Esophagus mucosa (tissue), 1 donor: ENCODE measurements at places on chromosomes 1 and 21. TPM values are rescaled to one million over a fixed set of nuclear protein-coding genes. Genes with fewer than 3 reads are reported as not detected.

DNA sequence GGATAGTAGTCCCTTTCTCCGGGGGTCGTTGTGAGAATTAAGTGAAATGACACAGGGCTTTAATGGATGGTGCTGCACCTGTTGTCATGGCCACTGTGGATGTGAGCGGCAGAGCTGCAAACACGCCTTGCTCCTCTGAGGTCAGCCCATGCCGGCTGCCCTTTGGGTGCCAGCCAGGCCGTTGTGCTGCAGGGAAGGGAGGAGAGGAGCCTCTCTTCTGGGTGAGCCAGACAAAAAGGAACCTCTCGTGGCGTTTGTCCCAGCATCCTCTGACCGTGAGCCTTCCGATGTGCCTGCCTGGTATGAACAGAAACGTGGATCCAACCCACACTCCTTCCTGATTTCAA, 383.0 kb upstream of the VAMP3 start:
- peak; percentile 15 for ATAC-seq

DNA sequence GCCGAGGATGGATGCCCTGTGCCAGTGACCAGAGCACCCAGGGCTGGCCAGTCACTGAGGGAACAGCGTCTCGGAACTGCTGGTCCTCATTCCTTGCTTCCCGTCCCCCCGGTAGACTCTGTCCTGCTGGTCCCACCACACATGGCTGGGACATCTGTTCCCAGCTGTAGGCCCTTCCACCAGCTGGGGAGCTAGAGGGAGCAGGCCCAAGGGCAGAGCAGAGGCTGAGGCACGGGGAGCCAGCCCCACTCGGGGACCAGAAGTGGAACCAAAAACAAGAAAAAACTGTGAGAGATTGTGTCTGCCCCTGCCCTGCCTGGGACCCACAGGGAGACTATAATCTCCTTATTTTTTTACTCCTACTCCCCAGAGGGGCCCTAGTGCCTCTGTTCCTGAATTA, 23.8 kb downstream of the ATP8B2 start:
- no peak for ATAC-seq

DNA sequence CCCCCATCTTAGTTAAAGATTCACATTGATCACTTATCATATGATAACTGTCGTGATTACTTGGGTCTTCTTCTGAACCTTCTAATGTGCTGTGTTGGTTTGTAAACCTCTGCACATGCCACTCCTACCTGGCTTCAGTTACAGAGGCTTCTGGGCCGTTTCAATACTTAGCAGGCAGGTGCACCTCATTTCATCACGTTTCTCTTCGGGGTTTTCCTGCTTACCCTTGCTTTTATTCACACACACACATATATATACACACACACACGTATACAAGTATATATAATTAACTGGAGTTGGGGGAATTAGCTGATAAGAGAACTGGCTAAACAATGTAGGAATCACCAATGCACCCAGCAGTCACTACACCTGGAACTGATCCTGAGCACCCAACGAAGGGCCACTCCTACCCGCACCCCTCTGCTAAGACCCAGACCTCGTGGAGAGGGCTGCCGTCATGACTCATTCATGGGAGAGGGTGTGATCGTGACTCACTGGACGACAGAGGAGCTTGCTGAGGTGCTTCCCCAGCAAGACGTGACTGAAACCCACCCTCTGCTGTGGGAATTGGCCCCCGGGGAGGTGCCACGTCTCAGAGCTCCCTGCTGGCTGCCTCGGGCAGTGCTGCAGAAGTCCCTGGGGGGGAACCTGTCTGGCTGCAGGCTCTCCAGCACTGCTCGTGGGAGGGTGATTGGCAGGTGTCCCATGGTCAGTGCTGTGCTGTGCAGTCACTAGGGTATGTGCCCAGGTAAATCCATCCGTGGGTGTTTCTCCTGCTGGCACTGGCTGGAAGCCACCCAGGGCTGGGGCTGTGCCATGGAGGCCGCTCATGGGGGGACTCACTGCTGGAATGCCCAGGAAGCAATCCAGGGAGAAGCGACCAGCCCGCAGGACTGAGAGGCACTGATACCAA, 166.6 kb downstream of the DYRK1A start:
- ATAC-seq: peak; percentile 95

DNA sequence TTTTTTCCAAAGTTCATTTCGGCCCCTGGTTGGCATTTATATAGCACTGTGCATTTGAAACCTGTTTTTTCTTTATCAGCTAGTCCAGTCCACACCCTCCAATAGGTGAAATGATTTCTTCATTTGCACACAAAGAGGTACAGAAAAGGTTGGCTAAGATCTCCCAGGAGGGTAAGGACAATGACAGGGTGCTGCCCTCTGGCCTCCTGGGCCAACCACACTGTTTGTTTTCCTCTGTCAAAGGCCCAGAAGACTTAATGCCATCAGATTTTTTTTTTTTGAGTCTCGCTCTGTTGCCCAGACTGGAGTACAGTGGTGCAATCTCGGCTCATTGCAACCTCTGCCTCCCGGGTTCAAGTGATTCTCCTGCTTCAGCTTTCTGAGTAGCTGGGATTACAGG, 70.1 kb upstream of the EFHD2 start:
- no peak for ATAC-seq

GRCh38 chr1:5909576-5910275, 82.5 kb downstream of the NPHP4 start:
- ATAC-seq: no peak

DNA sequence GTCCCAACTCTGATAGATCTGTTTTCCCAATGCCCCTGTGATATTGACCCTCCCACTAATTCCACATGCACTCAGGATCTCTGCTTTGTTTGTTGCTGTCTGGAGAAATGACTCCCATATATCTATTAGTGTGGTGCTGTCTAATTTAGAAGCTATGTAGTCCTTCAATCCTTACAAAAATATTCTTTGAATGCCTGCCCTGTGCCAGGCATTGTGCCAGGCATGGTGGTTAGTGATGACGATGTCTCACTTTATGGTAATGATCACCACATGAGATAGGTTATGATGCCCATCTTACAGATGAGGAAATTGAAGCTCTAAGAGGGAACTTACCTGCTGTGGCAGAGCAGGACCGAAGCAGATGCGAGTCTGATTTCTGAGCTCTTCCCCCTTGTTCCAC, 12.9 kb downstream of the MYOG start:
- no peak for ATAC-seq

DNA sequence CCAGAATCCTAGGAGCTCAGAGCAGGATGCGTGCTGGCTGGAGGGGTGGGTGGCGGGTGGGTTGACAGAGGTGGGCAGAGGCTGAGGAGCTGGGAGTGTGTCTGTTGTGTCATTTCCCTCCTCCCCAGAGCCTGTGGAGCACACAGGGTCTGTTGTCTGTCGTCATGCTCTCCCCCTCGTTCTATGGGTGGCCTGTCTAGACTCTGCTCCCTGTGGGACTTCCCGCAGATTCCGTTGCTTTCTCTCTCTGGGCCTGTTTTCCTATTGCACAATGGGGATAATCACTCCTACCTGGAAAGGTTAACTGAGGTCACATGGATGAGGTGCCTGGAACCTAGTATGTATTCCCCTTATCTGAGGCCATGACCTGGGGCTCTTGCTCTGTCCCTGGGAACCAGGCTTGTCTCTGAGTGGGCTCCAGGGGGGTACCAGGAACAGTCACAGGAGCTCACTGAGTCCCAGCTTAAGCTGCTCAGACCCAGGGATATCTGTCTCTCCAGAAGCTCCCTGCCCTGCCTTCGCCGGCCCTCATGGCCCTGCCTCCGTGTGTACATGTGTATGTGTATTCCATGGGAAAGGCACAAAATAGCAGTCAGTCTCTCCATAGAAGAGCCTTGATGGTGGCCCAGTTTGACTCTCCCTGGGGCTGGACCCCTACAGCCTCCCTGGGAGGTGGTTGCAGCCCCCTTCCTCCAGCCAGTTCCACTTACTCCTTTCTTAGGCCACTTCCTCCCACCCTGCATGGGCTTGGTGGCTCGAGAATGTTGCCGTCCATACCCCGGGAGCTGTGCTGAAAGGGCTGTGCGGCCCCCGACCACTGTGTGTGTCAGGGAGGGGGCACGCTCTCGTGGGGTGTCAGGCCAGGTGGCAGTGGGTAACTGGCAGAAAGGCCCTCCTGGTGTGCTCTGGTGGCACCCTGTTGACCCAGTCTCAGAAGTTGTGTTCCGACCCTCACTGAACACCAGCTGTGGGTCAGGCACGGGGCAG, 17.9 kb downstream of the PTPRF start:
- peak; percentile 0 for ATAC-seq

DNA sequence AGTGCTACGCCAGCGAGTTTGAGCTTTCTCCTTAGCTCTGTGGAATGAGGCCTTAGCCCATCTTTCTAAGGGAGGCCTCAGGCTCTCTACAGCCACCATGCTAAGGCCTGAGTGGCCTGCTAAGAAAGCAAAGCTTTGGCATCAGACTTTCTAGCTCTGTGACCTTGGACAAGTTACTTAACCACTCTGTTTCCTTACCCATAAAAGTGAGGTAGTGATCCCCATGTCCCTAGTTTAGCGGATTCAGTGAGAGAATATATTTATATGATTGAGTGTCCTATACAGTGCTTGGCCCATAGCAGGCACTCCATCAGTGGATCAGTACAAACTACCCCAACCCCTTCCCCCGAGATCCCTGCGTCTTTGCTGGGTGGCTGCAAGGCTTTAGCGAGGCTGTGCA, 4.0 kb downstream of the POGK start:
- no peak for ATAC-seq

GRCh38 chr1:201820413-201820812, 8.5 kb upstream of the IPO9 start:
- no peak for ATAC-seq

DNA sequence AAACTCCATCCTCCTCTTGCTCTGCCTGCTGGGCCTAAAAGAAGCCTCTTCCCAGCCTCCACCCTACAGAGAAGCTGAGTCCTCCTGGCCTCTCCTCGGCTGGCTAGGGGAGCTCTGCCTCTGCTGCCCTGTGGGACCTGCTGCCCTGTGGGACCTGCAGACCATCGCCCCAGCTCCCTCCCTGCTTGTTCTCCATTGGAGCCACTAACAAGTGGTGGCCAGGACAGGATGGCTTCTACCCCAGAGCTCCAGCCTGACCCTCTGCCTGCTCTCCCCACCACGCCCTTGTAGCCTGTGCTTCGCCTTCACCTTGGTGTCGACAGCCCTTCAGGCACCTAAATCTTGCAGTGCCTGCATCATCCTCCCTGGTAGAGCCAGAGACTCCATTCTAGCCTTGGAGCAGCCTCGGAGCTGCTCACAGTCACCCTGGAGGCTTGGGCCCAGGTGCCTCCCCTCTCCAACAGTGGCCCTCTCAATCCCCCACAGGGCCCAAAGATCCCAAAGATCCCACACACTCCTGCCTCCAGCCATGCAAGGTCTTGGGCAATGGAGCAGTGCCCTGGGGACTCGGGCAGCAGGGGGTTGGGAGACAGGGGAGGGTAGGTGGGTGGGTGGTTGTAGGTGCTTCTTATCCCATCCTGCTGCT, 3.0 kb downstream of the EPS8L3 start:
- ATAC-seq: no peak

DNA sequence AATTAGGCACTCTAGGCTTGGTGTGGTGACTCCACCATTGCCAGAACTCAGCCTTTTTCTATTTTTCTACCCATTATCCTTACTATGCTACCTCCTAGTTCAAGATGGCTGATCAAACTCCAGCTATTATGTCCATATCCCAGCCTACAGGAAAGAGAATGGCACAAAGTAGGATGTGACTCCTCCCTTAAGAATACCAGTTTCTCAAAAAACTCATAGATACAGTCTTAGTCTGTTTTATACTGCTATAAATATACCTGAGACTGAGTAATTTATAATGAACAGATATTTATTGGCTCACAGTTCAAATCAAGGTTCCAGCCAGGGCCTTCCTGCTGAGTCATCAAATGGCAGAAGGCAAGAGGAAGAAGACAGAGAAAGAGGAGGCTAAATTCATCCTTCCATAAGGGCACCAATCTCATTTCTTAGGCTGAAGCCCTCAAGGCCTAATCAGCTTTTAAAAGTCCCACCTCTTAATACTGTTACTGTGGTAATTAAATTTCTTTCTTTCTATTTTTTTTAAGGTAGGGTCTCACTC, 542.8 kb upstream of the BEND5 start:
- no peak for ATAC-seq

NR5A2 gene
- total RNA-seq: 0.60 TPM

LRRIQ3 gene
- 0.28 TPM for total RNA-seq

CLDN17 gene
- 1.8 TPM for total RNA-seq

BRINP3 gene
- total RNA-seq: not detected

AKT3 gene
- total RNA-seq: 4.1 TPM
